ENCODE measurements at places on chromosomes 7 and 10.
A peak's percentile ranks its signal among the peaks of the same experiment; 100 is the strongest.

- DNase-seq: no peak
Observed at GRCh38 chr7:127726476-127726875, 74.5 kb downstream of the SND1 start.

DNA sequence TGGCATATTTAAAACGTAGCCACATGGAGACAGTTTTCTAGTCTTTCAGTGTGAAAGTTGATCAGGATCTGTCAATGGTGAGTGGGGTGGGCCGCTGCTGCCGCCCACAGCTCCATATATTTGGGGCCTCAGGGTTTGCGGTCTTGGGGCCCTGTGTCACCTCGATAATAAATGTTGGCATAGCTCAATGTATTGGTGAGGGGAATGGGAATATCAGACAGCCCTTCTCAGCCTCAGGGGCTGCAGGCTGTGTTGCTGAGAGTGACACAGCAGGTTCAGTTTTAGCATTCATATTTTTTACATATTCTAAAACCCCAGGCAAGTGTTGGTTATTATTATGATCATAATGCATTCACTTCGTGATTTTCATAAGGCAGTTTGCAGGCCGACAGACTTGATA, 5.3 kb downstream of the CDH23 start:
- DNase-seq: no peak

DNA sequence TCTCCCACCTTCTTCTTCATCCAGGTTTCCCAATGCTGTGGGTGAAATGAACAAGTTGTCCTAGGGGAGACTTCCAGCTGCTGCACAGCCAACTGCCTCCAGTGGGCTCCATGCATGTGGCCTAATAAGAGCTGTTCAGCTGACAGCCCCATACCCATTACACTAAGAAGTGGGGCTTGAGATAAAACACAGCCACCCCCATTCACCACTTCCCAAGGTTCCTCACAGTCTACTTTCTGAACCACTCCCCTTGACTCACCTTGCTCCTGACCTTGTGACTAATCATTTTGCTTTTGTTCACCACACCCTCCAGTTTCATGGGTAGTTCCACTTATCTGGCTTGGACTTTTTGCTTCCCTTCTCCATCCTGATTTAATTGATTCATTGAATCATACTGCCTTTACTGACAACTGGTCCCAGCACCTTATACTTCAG, 119.3 kb downstream of the CABCOCO1 start:
- no peak for DNase-seq

GRCh38 chr7:150406567-150407421, 27.7 kb downstream of the ZNF775 start:
- no peak for DNase-seq

- no peak for DNase-seq
Observed at GRCh38 chr7:137283153-137283552, 60.4 kb downstream of the PTN start.

DNA sequence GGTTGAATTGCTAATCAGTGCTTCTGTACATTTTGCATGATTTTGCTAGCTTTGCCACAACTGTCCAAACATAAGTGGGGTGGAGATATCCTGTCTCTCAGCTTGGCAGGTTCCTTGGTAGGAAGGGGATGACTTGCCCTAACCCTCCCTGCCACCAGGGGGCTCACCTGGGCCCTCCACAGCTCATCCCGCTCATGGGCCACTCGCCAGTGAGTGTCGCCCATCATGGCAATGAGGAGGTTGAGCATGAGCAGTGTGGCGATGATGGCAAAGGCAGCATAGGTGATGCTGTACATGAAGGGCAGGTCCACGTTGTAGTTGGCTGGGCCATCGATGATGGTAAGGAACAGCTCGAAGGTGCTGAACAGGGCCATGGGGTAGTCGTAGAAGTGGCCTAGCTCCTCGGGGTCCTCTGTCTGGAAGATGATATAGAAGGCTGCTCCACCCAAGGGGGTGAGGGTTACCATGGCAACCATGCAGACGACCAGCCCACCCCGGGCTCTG, 12.2 kb downstream of the TRPV6 start:
- no peak for DNase-seq

DNA sequence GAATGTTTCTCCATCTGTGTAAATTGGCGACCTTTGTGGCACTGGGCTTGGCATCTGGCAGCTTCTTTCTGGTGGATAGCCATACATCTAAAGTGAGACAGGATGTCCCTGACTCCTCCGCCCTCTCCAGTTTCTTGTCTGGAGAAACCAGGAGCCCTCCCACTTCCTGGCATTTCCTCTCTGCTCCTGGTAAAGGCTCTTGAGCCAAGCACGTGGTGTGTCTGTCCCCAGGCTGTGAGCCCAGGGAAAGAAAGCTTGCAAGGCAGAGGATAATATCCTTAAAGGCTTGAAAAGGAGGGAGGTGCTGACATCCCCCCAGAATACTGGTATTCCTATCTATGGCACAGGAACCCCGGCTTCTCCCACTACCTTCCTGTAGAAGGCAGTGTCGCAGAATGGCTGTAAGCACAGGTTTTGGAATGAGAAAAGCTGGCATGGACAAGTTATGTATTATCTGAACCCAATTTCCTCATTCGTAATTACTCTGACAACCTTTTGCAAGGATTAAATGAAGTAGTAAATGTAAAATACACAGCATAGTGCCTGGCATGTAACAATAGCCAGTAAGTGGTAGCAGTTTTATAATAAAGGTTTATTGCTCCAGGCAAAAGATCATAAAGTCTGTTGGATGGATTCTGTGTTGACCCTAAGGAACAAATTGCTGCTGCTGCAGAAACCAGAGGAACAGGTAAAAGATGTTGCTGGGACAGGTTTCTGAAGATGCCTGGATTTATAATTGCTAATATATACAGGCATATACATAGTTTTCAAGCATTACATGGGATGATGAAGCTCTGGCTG, 11.8 kb upstream of the ACSL5 start:
- DNase-seq: no peak

GRCh38 chr10:61835069-61835945, 66.2 kb upstream of the ARID5B start:
- peak; percentile 68 for DNase-seq

DNA sequence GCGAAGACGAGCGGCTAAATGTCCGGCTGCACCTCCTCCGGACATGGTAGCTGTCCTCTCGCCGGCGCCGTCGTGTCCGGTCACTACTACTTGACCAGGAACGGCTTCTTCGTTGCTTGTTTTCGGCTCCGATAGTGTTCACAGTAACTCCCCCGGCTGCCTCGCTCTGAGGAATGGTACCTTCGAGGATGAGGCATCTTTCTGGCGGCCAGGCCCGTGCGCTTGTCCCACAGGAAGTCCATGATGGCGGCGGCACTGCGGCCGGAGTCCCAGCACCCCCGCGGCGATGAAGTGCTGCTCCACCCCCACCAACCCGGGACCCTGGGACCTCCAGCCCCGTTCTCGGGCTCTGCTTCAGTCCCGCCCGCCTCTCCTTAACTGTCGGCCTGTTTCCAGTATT, 11.0 kb upstream of the CCDC126 start:
- DNase-seq: no peak

- DNase-seq: no peak
Observed at GRCh38 chr7:1251796-1252539, 19.3 kb downstream of the UNCX start.

- DNase-seq: no peak
Observed at GRCh38 chr7:95298091-95298490, 26.2 kb downstream of the PON1 start.

DNA sequence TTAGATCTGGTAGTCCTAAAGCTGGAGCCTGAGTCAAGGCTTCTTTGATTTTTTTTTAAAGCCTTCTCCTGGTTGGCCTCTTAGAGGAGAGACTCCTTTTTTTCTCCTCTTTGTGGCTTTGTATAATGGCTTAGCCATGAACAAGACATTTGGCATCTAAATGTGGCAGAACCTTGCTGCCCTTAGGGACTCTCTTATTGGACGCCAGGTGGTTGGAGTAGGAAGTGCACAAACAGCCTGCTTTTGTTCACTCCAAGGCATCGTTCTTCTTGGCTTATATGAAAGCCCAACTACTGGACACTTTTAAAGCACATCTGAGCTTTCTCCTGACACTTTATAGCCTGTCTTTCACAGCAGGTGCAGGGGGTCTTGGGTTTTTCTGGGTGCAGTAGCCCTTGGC, 25.0 kb downstream of the ZPBP start:
- no peak for DNase-seq

DNA sequence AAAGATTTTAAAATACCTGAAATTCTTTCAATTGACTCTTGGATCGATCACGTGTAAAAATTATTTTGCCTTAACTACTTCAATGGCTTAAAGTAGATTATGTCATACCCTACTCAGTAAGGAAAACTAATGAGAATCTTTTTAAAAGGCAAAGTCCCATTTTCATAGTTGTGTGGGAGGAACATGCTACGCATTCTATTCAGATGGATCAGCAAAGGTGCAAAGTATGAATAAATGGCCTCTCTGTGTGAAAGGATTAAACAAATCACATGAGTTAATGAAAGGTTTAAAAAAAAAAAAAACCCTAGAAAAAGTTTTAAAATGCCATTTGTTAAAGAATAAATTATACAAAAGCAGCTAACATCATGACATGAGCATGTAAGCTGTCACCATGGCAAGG, 77.1 kb downstream of the ENO4 start:
- DNase-seq: no peak

GRCh38 chr7:77474756-77475155, 58.6 kb upstream of the GSAP start:
- DNase-seq: no peak

DNA sequence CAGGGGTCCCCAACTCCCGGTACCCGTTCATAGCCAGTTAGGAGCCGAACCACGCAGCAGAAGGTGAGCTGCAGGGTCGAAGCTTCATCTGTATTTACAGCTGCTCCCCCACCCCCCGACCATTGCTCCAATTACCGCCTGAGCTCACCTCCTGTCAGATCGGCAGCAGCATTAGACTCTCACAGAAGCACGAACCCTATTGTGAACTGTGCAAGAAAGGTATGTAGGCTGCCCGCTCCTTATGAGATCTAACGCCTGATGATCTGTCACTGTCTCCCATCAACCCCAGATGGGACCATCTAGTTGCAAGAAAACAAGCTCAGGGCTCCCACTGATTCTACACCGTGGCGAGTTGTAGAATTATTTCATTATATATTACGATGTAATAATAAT, 14.6 kb upstream of the AZGP1 start:
- no peak for DNase-seq

GRCh38 chr10:16367621-16368292, 69.1 kb upstream of the PTER start:
- DNase-seq: no peak

GRCh38 chr7:55083206-55083605, 64.4 kb downstream of the EGFR start:
- DNase-seq: no peak

- DNase-seq: peak; percentile 70
Observed at GRCh38 chr7:92691578-92691977, 101.4 kb upstream of the FAM133B start.

- peak; percentile 51 for DNase-seq
Observed at GRCh38 chr7:28922624-28923331, 35.4 kb downstream of the TRIL start.

DNA sequence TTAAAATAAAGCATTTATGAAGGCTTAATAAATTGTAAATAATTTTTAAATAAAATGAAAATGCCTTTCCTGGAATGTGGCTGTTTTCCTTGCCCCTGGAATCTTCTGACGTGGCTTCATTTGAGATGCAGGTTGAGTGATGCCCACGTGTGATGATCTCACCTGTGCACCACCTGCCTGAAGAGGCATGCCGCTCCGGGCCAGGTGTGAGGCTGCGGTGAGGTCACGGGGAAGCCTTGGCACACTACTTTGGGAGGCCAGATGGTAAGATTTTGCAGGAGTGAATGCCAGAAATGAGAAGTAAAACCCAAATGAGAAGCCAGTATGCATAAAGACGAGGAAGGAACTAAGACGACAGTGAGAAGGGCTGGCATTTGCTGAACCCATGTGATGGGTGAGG, 36.2 kb downstream of the GOT1 start:
- DNase-seq: no peak

Data from fibroblast of skin of left quadriceps (primary cell).